AG08395 (cell line): ENCODE measurements at places on chromosomes 13 and 19.
A peak's percentile ranks its signal among the peaks of the same experiment; 100 is the strongest.

GRCh38 chr13:97781891-97782305, 171.6 kb upstream of the IPO5 start:
- DNase-seq: no peak

- DNase-seq: no peak
Measured at GRCh38 chr13:60411983-60412382, 15.0 kb downstream of the TDRD3 start.

DNA sequence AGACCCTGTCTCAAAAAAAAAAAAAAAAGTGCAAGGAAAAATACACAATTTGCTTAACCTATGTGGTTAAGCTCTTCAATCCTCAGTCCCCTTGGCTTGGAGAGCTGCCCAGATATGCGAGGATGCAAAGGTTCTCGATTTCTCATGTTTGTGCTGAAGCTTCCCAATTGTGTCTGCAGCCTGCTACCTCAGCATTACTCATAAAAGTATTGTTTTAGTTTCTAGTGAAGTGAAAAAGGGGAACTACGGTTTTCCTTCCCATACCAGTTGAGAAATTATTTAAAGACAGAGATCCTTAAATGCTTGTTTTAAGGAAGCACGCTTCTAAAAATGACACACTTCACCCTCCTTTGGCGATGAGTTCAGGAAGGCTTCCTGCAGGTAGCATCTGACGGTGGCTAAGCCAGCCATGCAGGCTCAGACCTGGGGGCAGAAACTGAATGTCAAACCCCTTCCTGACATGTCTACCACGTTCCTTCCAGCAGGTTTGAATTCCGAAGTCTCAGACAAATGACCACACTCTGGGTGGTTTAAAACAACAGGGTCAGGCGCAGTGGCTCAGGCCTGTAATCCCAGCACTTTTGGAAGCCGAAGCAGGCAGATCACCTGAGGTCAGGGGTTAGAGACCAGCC, 47.9 kb downstream of the RUBCNL start:
- peak; percentile 36 for DNase-seq

DNA sequence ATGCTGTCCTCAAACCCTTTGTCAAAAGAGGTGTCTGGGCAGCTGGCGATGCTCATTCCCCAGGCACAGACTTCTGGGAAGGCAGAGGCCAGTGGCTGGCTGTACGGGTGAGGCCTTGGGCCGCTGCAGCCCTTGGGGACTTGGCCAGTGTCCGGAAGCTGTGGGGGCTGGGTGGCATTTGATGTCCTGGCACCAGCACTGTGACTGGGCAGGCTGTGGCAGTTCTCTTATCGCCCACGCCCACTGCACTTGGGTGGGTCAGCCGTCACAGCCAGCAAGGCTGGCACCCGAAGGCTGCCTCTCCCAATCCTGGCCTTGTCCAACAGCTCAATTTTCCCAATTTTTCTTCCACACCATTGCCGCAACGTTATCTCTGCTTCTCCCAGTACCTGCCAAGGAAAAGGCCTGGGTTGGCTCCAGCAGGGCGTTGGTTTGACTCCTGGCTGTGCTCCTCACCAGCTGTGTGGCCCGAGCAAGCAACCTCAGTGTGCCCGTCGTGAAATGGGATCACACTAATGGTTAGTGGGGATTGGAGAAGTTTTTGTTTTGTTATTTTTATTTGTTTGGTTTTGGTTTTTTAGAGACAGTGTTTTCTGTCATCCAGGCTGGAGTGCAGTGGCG, 12.7 kb upstream of the SLC44A2 start:
- no peak for DNase-seq

GRCh38 chr19:18408053-18408476, 10.6 kb upstream of the LRRC25 start:
- no peak for DNase-seq

DNA sequence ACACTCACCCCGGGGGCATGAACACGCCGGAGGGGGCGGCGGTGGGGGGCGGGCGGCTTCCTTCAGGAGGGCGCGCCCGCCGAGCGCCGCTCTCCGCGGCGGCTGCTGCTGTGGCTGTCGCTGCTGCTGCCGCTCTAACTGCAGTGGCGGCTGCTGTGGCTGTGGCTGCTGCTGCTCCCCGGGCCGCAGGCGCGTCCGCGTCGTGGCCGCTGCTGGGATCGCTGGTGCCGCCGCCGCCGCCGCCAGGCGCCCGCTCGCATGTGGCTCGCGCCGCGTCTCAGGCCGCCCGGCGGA, at the start of gene BBC3:
BBC3 (minus strand) TSS at position 279 of the 294 bp plus-strand sequence. CDS start 2,768 bp downstream, outside the sequence.
- DNase-seq: no peak

GRCh38 chr19:19540715-19541515, 2.9 kb downstream of the CILP2 start:
- DNase-seq: peak; percentile 66

DNA sequence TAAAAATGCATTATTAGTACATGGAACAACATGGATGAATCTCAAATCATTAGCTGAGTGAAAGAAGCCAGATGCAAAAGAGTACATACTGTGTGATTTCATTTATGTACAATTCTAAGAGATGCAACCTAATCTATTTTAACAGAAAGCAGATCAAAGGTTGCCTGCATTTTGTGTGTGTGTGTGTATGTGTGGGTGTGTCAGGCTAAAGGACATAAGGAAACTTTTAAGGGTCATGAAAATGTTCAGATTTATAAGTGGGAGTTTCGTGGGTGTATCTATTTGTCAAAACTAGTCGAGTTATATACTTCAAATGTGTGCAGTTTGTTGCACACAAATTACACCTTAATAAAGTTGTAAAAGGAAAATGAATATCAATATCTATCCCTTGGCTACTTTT, 17.9 kb upstream of the NEK3 start:
- no peak for DNase-seq

- no peak for DNase-seq
Measured at GRCh38 chr13:71242201-71242600, 624.8 kb downstream of the DACH1 start.

DNA sequence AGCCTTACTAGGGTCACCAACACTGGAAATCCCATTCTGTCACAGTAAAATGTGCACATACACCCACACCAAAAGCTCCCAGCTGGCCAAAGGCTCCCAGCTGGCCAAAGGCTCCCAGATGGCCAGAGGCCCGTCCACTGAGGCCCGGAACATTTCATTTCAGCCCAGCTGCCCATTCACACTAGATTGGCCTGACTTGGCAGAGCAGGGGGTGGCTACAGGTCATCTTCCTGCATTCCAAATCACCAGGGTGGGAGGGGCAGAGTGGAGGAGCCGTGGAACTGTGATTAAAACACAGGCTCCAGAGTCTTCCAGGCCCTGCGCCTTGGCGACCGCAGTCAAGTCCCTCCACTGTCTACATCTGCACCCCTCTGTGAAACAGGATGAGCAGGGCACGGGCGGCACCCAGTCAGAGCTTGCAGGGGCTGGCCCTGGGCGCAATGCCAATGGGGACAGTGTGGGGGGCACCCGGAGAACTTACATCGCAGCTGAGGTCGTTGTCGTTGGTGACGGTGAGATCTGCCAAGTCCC, 10.1 kb upstream of the PRKD2 start:
- DNase-seq: no peak

DNA sequence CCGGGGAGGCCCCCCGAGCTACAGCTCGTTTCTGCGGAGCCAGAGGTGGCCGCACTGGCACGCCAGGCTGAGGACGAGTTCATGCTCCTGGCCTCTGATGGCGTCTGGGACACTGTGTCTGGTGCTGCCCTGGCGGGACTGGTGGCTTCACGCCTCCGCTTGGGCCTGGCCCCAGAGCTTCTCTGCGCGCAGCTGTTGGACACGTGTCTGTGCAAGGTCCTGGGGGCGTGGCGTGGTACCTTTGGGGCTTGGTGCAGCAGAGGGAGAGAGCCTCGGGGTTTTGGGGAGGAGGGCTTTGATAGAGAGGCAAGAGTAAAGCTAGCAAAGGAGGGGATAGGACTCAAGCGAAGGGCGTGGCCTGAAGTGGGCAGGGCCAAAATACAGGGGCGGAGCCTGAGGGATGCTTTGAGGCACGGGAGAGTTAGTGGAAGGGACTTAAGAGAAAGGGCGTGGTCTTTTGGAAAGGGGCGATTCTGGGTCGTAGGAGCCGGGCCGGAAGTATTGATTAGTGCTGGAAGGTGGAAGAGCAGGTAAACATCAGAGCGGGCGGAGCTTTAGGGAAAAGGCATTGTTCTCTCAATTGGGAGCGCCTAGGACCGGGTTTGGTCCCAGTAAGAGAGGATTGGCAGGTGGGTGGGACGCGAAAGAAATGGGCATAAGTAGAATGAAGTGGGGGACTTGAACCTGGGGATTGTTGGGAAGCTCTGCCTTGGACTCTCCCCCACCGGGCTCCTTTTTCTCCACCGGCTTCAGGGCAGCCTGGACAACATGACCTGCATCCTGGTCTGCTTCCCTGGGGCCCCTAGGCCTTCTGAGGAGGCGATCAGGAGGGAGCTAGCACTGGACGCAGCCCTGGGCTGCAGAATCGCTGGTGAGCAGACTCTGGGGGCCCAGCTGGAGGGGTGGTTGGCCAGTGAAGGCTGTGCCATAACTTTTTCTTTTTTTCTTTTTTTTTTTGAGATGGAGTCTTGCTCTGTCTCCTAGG, 1.2 kb downstream of the PPM1N start:
- DNase-seq: no peak
